NCI-H1436 treated with DMSO at 0.1 percent for 48 hours (cell line): ENCODE measurements at places on chromosomes 3 and 15.

DNA sequence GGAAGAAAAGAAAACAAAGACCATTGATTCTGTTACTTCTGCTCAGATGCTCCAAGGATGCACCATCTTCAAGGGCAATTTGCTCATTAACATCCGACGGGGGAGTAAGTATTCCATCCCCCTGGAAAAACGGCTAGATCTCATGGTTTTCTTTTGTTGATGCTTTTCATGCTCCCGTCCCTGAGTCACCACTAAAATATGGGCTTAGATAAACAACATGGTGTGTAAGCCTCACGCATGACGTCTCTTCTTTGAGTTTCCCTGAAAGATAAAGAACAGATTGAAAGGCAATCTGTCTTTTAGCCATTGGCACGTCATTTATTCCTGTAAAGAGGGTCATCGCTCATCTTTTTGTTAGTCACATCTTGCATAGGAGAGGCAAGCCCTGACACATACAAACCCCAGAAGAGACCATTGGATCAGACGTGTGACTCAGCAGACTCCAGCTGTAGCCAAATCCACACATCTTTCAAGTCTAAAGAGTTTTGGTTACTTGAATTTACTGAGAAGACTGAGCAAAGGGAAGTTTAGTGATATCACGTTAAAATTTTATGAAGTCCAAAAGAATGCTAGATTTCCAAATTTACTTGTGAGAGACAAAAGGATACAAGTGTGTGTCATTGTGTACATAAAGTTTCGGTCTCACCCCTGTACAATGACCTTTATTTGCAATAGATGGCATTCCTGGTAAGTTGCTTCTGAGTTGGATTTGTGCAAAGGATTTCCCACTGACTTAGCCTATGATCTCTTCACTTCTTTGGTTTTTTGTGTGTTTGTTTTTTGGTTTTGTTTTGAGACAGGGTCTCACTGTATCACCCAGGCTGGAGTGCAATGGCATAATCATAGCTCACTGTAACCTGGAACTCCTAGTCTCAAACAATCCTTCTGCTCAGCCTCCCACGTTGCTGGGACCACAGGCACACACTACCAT is 110.5 kb downstream of the PGPEP1L start:
- DNase-seq, result no peak

GRCh38 chr15:47959617-47960413 is 161.0 kb upstream of the SLC24A5 start:
- no peak for DNase-seq

GRCh38 chr15:66715181-66715624 is 13.2 kb downstream of the SMAD6 start:
- no peak for DNase-seq

DNA sequence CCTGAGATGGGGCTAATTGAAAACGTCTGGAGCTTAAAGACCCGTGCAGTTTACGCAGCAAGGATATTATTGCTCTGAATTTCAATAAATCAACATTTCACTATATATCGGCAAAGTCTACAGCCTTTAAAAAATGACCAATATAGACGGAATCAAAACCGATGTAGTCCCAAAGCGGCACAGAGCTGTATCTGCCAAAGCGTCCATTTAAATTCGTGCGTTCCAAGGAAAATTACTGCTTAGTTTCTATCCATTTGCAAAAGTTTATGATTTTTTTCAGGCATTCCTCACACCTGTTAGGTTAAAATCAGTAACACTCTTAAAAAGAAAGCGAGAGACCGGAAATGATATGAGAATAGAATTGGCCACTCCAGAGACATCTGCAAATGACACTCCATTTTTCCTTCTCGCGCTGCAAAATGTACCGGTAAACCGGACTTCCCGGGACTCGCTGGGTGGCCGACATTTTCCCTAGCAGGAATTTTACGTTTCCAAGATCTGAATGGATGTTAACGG is 777 bp upstream of the EIF4A2 start:
- no peak for DNase-seq

- no peak for DNase-seq
Observed at GRCh38 chr15:65761210-65761926, 30.7 kb downstream of the DENND4A start.

GRCh38 chr3:78707609-78708008 is 1060.2 kb downstream of the ROBO1 start:
- DNase-seq, result no peak

GRCh38 chr3:161413127-161413854 is 42.0 kb upstream of the SPTSSB start:
- DNase-seq, result no peak

DNA sequence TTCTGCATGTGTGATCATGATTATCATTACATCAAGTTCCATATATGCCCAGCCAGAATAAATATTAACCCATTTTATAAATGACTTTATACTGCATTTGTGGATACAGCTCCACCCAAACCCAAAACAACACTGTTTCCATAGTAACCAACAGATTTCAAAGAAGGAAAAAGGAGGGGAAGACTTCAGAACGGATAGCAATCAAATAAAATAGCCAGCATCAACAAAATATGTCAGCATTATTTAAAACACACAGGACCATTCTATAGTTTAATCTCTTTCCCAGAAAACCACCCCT is 114.4 kb downstream of the FOXP1 start:
- DNase-seq, result no peak

DNA sequence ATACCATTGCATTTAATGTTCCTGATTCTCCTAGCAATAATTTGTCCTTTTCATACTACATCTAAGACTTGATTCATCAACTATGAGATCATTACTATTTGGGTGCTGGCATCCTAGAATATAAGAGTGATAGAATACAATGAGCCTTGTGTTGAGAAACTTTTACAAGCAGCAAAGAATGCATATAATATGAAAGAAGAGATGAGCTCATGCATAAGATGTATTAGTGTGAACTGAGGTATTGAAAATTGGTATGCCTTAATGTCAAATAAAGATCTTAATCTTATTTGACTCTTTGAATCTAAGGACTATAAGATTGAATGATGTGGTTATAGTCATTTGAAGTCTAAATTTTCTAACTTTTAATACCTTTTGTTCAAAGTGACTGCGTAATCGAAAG is 220.0 kb upstream of the ARHGEF26 start:
- DNase-seq, result no peak

GRCh38 chr3:33732394-33732793 is 14.3 kb upstream of the CLASP2 start:
- DNase-seq, result no peak

GRCh38 chr3:179348325-179349013 is 960 bp downstream of the MFN1 start:
- DNase-seq, result no peak

DNA sequence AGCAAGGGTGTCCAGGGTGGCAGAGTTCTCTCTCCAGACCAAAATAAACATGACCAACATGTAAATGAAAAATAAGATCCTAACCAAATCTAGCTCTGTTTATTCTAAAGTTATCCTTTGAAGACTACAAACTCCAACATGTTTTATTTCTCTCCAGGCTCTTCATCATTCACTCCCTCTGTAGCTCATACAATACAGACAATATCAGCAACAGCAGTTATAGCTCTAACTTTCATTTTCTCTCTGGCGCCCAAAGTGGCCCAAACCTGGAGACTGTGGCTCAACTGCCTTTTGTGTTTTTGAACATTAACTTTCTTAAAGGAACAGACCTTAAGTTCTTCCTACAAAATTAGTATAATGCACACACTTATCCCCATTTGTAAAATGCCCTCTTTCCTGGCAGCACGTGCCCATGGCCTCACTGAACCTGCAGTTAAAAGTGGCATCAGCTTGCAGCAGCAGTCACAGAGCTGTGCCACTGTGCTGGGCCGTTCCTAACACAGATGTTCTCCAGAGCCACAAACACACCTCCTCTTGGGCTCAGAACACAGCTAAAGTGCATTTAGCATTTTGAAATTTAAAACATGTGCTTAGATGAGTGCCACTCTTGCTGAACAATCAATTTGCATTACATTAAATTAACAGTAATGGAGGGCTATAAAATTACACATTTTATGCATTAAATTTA is 91.9 kb downstream of the RORA start:
- no peak for DNase-seq

DNA sequence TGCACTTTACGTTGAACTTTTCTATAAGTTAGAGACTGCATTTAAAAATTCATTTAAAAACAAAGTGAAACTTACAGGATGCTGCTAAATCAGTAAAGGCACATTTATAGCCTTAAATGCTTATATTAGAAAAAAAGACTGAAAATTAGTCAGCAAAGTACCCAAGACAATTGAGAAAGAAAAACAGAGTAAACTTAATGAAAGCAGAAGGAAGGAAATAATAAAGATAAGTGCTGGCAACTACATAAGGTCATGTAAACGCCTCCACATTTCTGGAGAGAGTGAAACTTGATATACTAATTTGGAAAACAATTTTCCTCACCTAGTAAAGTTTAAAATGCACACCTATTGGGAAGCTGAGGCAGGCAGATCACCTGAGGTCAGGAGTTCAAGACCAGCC is 58.2 kb upstream of the ACAN start:
- no peak for DNase-seq

- no peak for DNase-seq
Observed at GRCh38 chr15:101151288-101151687, 100.6 kb downstream of the CHSY1 start.

DNA sequence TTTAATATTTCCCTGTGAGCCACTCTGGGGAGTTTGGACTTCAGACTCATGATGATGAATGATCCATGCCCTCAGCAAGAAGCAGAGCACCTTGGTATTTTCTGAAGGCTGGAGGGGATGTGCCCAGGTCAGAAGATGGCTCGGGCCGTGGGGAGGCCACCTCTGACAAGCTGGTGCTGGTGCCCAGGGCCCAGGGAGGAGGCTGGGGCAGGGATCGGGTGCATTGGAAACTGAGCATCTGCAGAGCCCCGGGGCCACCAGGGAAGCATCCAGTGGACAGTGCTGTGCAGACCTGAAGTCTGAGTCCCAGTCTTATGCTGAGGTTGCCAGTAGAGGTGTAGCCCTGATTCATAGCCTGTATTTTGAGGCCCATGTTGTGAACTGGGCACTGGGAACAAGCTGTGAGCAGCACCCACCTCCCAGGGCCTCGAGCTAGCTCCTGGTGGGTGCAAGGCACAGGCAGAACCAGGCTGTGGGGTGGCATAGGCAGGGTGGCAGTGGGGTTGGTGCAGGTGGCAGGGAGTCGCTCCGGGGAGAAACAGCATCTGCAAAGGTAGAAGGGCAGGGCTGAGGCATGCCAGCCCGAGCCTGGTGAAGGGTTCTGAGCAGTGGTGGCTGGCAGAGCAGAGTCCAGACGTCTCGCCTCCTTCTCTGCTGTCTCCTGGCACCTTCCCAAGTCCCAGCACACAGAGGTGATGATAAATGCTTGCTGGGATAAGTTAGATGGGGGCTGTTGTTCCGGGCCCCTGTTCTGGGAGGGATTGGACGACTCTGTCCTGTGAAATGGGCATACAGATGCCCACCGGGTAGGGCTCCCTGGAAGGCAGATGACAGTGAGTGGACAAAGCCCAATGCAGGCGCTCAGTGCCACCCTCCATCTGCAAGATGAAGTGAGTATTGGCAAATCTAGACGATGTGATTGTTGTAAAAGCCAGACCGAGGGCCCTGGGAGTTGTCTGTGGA is 10.6 kb downstream of the DNAJB8 start:
- DNase-seq, result no peak

DNA sequence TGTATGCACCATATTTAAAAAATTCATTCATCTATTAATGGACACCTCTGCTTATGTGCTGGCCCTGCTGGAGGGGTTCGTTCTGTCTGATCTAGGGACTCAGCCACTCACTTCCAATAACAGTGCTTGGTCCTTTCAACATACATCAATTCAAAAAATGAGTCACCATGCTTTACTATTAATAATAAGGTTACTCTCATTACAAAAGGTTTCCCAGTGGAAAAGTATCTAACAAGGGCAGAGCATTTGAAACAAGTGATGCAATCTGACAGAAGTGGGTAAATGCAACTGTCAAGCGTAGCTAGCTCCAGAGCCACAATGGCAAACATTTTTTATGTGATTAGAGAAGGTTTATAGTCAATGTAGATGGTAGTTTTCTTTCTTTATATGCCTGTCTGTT is 67.9 kb upstream of the TNIK start:
- DNase-seq, result no peak

- no peak for DNase-seq
Observed at GRCh38 chr3:73137736-73138403, 76.4 kb downstream of the EBLN2 start.

- no peak for DNase-seq
Observed at GRCh38 chr15:52448011-52448890, 80.4 kb downstream of the MYO5A start.

DNA sequence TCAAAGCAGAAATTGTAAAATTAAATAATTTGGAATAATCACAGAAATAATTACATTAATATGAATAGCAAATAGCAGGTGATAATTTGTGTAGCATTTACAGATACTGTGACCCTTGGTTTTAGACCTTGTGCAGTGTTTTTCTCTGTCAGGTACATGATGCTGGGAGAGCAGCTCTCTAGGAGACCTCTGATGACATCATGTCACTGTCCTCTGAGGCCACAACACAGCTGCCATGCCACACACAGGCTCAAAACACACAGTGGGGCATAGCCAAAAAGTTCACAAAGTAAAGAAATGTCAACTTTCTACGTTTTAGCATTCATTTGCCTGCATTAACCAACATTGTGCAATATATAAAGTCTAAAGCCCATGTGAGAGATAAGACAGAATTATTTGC is 71.8 kb upstream of the ZBTB20 start:
- DNase-seq, result no peak

- no peak for DNase-seq
Observed at GRCh38 chr3:42398080-42398479, 12.3 kb downstream of the LYZL4 start.

GRCh38 chr3:87053553-87053952 is 62.6 kb upstream of the VGLL3 start:
- DNase-seq, result no peak

GRCh38 chr3:177787279-177788041 is 590.2 kb upstream of the TBL1XR1 start:
- no peak for DNase-seq

GRCh38 chr3:190695994-190696393 is 166.5 kb downstream of the GMNC start:
- no peak for DNase-seq

GRCh38 chr3:55329849-55330248 is 157.3 kb downstream of the WNT5A start:
- no peak for DNase-seq

- no peak for DNase-seq
Observed at GRCh38 chr3:31890007-31890406, 91.1 kb downstream of the OSBPL10 start.

DNA sequence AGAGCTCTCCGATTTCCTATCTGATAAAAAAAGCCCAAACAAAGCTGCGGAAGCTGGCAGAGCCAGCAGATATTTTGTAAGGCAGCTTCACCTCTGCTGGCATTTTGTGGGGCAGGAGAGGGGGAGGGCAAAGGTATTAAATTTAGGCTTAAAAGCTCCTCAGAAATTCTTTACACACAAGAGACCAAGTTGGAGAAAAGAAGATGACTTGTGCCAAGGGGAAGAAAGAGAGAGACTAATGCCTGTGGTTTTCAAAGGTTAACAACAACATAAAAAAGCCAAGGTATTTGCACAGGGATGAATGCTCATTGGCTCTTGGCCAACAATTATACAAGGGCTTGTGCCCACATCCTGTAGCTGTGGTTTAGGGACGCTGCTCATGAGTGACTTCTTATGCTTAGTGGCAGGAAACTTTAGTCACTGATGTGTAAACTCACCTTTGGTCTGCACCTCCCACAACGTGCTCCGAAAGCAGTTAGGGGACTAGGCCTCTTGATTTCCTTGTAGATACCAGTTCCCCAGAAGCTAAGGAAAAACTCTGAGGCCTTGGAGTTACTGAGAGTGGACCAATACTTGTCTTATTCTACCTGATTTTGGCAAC is 152.9 kb downstream of the TPRG1 start:
- DNase-seq, result peak; percentile 70
